ENCODE measurements at places on chromosomes 16 and 17.

- no peak for DNase-seq
These were observed 63.6 kb downstream of the VMP1 start for GRCh38 chr17:59771093-59771492.

DNA sequence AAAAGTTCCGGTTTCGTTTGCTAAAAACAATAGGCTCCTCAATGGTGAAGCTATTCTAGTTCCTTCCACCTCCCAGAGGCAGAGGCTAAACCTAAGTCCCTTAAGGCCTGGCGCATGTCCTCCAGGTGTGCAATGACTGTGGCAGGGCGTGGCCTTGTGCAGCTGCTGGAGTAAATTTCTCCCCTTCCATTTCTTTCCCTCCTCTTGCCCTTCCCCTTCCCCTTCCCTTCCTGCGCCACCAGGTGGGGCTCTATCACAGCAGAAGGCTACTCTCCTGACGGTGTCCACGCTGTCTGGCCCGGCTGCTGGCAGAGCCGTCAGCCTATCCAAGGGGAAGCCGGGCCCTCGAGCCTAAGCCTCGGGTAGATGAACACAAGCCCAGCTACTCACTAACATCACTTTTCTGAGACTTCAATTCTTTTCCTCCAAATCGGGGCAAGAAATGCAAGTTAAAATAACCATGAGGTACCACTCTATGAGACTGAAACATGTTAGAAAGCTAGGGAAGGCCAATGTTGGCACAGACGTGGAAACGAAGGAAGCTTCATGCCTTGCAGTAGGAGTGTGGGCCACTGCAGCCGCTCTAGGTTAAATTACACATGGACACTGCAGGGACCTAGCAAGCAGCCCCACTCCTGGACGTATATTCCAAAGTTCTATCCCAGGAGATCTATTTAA is 34.4 kb downstream of the C16orf78 start:
- peak; percentile 86 for DNase-seq

DNA sequence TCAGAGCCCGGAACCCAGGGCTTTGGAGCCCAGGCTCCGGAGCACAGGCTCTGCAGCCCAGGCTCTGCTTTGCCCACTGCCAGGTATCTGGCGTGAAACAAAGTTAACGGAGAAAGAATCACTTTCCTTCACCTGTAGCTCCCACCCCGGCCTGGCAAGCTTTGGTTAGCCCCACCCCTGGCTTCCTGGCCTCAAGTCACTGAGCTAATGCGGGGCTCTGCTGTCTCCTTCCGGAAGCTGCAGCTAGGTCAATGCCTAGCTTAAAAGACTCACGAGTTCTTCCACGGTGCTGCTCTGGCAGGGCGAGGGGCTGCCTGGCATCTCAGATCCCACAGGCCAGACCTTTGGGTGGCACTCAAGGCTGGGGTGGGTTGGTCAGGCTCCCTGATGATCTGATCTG is 21.1 kb upstream of the SPPL2C start:
- DNase-seq: no peak

- no peak for DNase-seq
These were observed 3.0 kb upstream of the ACTG1 start for GRCh38 chr17:81515530-81516041.

DNA sequence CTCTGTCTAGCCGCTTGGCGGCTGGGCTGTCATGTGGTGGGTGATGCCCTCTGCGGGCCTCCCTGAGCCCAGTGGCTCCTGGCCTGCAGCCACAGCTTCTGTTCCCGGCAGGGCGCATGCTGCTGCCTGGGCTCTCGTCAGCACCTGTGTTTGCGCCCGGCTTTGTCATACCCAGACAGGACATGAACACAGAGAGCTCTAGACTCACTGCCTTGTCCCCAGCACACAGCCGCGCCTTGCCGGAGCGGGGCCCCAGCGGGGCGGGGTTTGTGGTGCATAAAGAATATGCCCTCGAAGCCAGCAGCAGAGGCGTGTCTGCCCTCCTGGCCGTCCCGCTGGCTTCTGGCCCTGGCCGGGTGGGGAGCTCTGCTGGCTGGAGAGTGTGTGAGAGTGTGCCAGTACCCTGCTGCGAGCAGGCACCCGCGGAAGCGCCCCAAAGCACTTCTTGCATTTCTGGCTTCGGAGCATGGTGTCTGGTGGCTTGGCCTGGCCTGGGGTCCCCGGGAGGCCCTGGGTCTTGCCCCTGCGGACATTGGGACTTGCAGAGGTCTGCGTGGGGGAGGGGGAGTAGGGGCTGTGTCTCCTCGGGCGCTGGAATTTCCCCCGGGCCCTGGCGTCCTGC is 14.4 kb downstream of the ASPSCR1 start:
- peak; percentile 72 for DNase-seq

Measured in cerebellar cortex (tissue), 1 donor.